ENCODE measurements at places on chromosomes 3 and 15.

DNA sequence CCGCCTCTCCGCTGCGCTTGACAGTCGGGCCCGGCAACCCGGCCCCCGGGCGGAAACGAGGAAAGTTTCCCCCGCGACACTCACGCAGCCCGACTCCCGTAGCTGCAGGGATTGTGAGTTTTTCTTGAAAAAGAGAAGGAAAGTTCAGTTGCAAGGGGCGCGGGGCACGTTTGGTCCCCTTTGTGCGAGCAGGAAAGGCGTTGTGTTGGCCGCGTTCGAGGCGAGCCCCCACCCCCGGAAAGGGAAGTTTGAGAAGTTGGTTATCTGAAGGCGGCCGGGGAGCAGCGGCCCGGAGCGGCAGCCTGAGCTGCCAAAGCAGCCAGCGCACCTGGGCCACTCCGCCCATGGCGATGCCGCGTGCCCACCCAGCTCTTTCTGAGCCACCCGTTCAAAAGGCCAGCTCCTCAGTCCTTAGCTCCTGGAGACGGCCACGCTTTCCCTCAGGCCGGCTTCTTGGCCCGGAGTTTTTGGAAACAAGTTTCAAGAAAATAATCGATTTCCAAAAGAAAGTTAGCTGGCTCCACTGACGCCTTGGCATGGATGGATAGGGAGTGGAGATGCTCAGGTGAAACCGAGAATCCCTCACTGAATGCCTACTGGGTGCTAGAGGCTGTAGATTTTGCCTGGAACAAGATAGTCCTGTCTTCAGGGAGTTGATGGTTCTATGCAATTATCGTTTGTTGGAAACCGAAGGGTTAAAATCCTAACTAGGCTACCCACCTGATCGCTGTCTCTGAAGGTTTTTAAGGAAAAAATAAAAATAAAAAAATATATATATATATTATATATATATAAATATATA is 832 bp downstream of the TGFBR2 start:
- DNase-seq = no peak

DNA sequence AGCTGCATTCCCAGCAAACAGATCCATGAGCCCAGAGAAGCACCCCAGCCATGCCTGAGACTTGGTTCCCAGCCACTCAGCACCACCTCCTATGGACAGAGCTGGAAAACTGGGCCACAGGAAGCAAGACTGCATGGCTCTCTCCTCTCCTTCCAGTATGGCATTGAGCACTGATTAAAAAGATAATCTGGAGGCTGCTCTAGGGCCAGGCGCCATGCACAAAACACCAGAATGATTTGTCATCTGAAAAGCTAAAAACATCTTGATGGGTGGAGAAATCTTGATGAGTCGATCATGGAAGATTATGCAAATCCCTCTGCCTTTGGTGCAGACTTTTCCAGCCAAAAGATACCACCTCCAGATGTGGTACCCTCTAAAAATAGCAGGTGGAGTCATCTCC is 62.7 kb upstream of the MRPS22 start:
- no peak for DNase-seq

DNA sequence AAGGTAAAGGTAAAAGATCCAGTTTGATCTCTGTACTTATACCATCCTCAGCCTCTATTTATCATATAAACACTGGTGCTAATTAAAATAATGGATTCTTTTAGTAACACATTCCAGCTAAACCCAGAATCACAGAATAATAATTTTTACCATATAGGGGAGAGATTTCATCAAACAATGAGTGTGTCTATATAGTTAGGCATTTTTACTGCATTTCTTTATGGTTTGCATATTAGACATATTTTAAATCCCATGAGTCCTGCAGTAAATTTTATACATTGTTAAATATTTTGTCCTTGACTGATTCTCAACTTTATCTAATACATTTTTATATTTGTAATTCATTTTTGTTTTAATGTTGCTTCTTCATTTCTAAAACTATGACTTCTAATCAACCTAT is 323.7 kb upstream of the AGTR1 start:
- DNase-seq = no peak

DNA sequence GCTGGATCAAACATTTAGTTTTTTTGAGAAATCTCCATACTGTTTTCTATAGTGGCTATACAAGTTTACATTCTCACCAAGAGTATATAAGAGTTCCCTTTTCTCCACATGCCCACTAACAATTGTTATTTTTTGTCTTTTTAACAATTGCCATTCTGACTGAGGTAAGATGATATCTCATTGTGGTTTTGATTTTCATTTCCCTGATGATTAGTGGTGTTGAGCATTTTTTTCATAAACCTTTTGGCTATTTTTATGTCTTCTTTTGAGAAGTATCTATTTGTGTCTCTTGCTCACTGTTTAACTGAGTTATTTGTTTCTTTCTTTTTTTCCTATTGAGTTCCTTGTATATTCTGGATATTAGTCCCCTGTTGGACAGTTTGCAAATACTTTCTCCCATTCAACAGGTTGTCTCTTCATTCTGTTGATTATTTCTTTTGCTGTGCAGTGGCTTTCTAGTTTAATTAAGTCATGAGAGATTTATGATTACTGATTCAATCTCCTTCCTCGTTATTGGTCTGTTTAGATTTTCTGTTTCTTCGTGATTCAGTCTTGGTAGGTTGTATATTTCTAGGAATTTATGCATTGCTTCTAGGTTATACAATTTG is 6.7 kb upstream of the RNF13 start:
- DNase-seq = no peak

DNA sequence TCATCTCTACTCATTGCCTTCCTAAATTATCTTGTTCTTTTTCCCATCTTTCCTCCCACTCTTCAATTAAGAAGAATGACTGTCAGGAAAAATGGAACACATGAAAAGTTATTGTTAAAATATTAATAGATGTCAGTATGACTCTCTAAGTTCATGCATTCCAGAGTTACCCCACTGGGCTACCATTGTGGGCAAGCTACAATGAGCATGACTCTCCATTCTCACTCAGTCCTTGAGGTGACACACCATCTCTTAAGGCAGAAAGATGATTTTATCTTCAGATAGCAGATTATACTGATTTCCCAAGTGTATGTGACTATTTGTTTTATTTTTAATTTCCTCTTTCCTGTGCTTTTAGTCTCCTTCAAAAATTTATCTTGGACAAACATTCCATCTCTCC is 144.3 kb downstream of the ALCAM start:
- no peak for DNase-seq

DNA sequence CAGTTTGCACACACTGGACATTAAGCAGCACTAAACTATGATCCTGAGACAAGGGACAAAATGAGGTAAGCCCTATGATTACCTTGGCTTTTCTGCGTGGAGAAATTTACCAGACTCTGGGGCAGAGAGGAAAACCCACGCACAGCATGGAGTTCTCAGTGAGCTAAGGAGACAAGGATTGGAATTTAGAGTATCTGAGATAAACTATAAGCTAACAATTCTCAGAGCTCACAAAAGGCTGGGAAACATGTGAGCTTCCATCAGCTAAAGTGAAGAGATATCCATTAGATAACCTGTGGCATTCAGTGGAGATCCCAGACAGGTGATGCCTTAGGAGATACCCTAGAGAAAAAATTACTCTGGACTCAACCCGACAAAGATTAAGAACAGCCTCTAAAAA is 48.7 kb downstream of the NBEAL2 start:
- no peak for DNase-seq

GRCh38 chr3:110021659-110022058 is 684.3 kb upstream of the DPPA4 start:
- no peak for DNase-seq

GRCh38 chr3:38842266-38842965 is 26.4 kb upstream of the SCN10A start:
- DNase-seq = no peak

DNA sequence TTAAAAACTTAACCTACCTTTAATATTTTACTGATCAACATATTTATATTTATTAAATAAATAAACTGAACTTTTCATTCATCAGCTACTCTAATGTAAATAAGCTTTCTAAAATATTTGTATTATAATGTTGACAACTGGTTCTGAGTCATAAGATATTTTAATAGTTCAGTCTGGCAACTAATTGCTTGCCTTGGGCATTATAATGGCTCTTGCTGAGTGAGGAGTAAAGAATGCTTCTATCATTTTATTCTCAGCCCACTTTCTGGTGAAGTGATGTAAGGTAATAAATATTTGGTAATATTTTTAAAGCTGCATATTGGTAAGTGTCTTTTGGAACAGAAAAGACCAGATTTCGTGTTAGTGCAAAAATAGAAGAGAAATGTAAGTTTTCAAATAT is 81.5 kb downstream of the DIPK2A start:
- no peak for DNase-seq

DNA sequence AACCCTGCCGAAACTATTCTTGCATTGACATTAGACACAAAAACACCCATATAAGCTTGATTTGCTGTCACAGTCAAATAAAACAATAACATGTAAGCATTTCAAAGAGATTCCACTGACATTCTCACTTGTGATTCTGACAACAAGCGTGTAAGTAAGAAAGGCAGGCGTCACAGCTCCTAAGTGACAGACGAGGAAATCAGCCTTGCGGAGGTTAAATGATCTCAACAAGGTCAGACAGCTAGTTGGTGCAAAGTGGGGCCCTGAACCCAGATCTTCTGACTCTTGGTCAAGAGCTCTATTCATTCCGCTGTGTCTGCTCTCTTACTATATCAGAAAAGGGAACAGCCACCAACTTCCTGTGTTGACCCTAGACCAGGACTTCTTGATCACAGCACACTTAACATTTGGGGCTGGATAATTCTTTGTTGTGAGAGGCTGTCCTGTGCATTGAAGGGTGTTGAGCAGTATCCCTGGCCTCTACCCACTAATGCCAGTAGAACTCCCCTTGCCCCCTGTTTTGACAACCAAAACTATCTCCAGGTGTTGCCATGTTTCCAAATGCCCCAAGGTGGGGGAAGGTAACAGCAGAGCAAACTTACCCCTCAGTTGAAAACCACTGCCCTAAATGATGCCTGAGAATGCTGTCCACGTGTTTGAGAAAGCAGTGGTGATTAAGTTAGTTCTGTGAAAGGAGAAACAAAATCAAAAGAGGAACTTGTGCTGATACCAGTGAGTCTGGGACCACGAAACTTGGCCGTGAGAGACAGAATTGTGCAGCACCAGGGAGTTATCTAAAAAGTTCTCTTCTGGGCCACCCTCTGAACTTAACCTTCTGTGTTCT is 86.1 kb downstream of the LIPC start:
- no peak for DNase-seq

- no peak for DNase-seq
Observed at GRCh38 chr3:185029086-185029485, 123.8 kb downstream of the C3orf70 start.

DNA sequence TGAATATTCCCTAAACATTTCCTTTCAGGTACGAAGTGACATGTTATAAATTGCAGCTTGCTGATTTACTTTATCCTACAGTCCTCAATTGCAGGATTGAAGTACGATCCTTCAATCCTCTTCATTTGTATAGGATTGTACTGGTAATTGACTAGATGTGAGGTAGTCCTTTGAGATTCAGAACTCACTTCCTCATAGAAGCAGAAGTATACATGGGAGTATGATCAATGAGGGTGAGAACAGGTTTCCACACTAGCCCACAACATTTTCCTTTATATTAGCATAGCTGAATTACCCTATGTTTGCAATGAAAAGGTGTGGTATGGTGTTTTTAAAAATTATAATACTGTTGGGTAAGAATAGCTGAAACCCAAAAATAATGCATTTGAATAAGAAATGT is 160.0 kb upstream of the UMPS start:
- no peak for DNase-seq

DNA sequence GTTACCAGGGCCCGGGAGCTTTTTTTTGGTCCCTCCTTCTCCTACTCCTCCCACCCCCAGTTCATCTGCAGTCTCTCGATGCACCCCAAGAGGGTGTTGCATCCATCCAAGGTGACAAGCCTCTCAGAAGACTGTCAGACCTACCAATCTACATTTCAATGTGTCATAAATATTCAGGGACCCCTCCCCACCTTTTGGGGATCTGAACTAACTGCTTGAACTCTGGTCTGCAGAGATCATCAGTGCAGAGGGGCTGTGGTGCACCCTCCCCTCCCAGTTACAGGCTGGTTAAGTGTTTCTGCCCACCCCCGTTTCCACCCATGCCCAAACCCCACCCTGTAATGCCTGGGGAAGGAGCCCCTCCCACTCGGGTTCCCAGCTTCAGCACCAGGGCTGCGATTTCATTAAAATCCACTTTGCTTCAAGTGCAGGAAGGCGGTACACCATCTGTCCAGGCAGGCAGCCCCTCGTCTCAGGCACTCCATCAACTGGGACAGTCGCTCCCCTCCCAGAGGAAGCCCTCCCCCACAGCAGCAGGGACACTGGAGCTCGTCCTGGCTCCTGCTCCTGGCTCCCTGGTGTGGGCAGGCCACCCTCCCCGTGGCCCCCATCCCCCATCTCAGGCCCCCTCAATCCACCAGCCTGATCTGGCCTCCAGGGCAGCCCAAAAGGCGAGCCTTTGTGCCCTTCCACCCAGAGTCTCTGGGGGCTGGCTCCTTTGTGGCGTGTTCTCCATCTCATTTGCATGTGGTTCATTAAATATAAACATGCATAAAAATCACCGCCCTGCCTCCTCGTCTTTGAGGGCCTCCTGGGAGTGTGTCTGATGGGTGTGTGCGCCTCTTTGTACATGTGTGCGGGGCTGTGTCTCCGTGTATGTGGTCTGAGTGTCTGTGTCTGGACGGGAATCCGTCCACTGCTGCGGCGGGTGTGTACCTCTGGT is 32.3 kb downstream of the RNU5B-1 start:
- no peak for DNase-seq

DNA sequence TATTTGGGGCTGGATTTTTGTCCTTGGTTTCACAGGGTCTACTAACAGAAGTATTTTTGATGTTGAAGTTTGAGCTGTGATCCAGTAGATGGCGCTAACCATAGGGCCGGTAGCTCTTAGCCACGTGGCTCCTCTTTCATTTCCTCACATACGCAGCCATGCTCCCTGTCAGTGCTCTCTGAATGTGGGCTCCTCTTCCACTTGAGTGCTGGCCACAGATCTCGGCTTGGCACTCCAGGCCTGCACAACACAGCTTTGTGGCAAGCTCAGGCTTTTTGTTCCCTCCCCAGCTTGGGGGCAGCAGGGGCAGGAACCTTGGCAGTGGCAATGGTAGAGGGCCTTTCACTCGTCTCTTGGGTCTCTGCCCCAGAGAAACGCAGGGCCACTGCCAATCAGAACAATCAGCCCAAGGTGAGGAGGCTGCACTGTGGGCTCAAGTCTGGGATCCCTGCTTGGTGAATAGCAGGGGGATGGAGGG is 18.6 kb upstream of the DNAAF4 start:
- peak; percentile 61 for DNase-seq

DNA sequence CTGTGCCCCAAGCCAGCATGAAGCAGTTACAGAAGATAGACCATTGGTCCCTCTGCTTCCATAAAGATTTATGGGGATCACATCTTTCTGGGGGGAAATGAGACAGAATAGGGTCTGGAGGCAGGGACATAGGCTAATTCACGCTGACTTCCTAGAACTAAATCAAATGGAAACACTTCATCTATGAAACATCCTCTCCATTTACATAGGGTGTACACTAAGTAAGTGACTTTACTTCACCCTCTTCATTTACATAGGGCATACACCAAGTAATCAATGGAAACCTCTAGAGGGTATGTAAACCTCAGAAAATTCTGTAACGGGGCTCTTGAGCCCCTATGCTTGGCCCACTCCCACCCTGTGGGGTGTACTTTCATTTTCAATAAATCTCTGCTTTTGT is 10.1 kb downstream of the LINS1 start:
- no peak for DNase-seq

Data from Jurkat, Clone E6-1 (cell line).